ENCODE measurements at places on chromosomes 5 and 9.

DNA sequence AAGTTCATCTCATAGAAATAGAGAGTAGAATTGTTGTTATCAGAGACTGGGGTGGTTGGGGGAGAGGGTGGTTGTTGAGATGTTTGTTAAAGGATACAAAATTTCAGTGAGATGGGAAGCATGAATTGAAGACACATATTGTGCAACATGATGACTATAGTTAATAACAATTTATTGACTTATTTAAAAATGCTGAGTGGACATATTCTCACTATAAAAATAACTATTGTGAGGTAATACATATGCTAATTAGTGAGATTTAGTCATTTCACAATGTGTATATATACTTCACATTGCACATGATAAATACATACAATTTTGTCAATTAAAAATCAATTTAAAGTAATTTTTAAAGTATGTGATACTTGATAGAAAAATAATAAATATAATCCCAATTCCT lies 722.5 kb upstream of the CHD1 start:
- no peak for DNase-seq

DNA sequence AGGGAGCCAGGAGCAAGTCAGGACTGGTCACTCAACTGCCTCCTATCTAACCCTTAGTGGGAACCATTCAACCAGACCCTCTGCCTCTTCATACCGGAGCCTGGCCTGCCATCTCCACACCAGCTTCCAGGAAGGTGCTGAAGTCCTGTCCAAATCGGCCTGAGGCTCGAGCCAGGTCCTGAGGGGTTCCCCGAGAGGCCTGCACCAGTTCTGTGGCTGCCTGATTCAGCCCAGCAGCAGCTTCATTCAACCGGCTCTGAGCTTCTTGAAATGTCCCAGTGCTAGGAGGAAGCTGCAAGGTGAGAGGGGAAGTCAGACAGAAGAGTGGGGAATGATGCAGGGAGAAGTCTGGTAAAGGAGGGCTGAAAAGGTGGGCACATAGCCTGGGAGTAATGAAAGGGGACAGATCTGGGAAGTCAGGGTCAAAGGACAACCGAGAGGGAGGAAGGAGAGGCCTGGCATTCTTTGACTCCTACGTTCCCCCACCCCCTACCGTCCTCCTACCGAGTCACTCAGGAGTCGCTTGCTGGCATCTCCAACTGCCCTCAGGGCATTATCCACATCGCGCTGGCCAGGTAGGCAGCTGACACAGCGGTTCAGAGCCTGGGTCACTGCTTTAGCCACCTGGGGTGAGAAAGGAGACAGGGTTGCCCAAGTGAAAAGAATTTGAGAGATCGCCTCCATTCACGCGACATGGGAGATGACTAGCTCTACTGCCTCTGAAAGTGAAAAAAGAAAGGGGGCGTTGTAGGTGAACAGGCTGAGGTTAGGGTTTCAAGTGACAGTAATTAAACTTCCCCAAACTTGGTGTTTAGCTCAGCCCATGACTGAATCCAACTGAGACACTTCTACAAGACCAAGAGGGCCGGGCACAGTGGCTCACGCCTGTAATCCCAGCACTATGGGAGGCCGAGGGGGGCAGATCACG lies 20.2 kb downstream of the TLN1 start:
- no peak for DNase-seq

GRCh38 chr5:89706731-89707130 lies 702.8 kb downstream of the CETN3 start:
- DNase-seq: no peak

DNA sequence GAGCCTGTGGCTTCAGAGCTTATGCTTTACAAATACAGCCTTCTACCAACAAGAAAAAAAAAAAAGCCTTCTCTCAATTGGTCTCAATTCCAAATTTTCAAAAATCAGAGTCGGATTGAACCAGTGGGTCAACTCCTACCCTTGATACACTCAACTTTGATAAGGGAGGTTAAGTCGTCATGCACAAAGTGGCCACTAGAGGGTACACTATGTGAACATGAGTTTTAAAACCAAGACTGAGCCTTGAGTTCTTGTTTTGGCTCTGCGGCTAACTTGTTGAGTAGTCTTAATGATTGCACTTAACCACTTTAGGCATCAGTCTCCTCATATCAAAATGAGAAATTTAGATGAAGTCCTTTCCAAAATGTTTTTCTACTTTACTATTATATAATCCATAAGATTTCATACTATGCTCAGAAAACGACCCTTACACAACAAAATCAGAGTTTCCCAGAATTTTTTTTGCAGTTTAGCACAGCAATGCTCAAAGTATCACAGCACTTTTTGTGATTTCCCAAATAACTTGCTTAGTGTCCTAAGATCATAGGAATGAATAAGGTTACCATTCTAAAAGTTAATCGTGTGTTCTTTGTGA lies 92.9 kb upstream of the MTAP start:
- no peak for DNase-seq

DNA sequence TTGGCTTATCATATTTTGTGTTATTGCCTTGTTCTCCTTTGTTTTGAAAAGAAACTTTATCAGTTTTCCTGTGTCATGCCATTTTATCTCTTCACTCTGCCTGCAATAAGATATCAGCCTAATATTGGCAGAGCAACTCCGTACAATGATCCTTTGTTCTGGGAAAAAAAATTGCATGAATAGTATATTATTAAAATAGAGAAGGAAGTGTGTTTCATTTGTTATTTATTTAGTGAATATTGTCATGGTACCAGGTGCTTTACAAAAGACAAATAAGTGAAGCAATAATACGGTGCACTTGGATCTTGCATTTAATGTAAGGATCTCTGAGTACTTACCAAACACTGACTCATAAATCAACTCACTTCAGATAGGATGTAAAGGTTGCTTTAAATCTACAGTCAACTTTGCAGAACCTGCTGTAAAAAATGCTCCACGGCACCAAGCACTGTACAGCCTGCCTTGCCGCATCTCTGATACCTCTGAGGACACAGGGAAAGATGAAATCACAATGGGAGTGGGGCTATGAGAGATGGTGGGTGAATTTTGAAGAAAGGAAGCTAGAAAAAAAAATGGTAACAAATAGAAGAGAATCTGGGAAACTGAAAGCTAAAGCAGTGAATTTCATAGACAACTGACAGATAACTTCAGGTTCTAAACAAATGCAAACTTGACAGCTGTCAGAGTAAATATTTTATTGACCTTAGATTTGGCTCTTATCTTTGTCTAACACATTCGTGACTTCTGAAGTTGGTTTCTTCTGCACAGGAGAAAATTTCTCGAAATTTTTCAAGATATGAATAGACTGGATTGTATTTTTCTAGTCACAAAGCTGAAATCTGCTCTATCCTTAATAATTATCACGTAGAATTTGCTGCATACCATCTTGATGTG lies 232.1 kb downstream of the ENC1 start:
- DNase-seq: no peak

DNA sequence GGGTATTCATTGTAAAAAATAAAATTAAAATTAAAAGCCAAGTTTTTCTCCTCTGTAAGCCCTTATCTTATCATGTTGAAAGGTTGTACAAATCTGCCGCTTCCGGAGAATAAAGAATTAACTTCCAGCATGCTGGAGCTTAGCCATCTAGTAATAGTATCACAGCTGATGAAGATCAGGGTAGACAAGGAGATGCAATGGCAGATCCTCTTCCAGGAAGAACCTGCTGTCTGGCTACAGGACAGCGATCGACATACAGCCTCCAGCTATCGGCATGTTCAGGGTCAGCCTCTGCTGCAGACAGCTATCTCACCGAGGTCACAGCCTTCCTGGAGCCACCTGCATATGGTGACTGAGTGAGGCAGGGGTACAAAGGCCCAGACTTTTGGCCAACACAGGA lies 82.6 kb downstream of the MED27 start:
- no peak for DNase-seq

DNA sequence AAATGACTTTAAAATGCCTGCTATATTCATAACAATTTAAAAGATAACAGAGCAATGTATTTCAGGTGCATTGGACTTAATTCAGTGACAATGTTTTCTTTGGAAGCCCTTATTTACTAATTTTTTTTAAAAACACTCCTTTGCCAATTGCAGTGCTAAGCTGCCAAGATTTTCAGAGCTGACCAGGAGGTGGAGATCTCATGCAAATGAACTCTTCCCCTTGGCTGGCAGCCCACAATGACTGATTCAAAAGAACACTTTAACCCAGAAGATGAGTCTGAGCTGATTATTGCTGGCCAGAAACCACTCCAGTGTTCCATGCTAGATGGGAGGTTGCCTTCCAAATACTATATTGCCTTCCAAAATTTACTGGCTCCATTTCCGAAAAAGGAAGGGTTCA lies 128.3 kb upstream of the CCNH start:
- no peak for DNase-seq

- DNase-seq: no peak
These were observed 64.7 kb upstream of the GRAMD2B start for GRCh38 chr5:126358525-126358924.

DNA sequence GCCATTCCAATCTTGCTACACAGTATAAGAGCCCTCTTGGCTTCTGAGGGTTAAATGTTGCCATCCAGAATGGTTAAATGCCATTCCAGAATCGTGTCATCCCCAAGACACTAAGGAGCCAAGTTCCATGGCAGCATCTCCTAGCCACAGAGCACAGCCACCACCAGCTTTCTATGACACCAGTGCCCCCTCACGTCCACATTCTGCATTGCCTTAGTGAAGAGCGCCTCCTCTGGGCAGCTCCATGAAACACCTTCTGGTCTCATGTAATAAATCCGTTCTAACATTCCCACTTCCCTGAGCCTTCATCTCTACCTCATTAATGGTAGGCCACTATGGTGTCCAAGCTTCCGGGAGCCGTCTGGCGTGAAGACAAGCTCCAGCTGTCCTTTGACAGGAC lies 12.4 kb downstream of the CBY3 start:
- DNase-seq: no peak

- DNase-seq: no peak
These were observed 22.0 kb upstream of the TGFBI start for GRCh38 chr5:136006761-136007251.

DNA sequence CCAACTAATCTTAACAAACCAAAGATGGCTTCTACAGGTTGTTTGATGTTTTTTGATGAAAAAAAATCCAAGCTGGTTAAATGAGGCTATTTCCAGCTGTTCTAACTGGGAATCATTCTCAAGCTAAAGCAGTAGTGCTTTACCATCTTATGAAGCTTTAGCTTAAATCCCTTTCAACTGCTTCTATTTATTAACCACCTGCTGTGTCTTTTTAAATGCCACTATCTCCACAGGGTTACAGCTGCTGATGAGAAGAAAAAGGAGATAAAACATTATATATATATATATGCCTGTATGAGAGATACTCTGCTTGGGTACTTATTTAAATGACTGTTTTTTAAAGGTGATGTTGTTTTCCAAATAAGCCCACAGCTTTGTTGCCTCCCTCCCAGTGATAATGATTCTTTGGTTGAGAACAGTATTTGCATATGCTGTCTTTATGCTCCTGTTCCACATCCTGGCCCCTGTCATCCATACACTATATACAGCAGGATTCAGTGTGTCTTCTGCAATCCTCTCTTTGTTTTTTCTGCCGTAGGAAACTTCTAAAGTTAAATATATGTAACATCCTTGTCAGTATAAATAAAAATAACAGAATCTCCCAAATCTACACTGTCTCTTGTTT lies 164.0 kb downstream of the PAM start:
- no peak for DNase-seq

DNA sequence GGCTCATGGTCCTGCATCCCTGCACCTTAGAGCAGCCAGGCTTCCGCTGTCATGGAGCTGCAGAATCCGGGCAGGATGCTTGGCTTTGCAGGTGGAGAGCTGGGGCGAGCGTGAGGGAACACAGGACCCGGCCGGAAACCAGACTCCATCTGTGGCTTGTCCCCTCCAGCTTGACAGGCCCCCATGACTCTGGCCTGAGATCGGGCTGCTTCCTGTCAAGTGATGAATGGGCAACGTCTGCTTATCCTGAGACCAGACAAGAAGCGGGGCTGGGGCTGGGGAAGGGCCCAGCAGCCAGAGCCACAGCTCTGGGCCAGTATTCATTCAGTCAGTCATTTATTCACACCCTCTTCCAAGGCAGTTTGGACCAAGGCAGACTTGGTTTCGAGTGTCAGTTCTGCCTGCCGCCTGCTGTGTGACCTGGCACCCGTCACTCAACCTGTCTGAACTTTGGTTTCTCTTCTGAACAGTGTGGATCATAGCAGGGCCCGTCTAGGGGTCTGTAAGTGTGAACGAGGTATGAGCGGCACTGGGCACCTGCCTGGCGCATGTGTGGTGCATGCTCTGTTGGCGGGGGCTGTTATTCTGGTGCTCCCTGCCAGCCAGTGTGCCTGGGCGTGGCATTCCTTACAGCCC lies 37.5 kb downstream of the NEK6 start:
- no peak for DNase-seq

DNA sequence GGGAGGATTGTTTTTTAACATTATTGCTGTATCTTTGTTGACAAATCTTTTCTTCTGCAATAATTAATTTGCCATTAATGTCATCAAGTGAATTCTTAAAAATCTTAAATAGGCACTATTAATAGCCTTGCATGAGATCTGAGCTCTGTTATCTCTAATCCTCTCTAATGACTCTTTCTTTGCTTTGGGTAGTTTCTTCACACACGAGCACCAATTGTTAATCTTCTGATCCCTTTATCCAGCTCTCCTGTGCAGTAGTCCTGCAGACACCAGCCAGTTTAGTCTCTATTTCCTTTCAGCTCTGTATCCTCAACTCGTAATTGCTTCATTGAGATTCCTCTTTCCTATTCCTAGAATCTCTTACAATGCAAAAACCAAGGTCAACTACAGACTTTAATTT lies 8.1 kb downstream of the SPINK14 start:
- DNase-seq: no peak

DNA sequence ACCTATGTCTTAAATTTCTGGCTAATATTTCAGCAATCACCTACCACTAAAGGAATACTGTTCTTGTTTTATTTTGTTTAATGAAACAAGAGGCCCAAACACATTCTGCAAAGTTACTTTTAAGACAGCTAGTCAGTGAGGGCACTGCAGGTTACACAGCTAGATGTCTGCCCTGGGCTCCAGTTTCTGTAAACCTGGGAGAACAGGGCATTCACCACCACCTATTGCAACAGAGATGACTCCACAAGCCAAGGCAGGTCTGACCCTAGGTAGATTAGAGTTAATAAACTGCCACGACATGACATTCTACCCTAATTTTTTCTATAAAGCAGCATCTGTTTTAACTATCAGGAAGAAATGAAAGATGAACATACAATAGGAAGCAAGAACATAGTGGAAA lies 90.8 kb downstream of the SLF1 start:
- DNase-seq: no peak

- no peak for DNase-seq
These were observed 286.1 kb downstream of the ANXA1 start for GRCh38 chr9:73437758-73438157.

DNA sequence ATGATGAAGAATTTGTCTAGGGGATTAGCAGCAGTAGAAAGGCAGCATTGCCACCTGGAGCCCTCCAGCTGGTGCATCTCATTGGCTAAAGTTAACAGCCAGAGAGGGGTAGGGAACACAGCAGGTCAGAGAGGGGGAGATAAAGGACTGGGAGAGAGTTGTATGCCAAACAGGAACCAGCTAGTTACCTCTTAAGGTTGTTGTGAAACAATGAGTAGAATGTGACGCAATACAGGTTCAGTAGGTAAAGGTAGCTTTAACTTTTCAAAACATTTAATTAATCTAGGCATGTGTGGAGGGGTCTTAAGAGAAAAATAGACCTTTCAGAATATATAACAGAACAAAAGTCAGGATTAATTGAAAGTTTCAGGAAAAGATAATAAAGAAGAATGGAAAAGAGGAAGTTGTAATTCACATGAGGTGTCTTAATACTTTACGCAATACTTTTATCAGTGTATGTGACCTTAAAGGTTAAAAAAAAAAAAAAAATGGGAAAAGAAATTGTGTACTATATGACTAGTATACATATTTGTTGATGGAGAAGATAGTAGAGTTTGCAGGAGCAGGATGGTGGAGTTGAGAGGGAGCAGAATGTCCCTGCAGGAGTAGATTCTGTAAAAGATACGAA lies 14.3 kb downstream of the FBXO38 start:
- DNase-seq: no peak
